Memory B cell (primary cell): ENCODE measurements at places on chromosomes 5 and 9.
A peak's percentile ranks its signal among the peaks of the same experiment; 100 is the strongest.

- no peak for DNase-seq
Observed at GRCh38 chr9:124242331-124243194, 15.2 kb upstream of the NEK6 start.

DNA sequence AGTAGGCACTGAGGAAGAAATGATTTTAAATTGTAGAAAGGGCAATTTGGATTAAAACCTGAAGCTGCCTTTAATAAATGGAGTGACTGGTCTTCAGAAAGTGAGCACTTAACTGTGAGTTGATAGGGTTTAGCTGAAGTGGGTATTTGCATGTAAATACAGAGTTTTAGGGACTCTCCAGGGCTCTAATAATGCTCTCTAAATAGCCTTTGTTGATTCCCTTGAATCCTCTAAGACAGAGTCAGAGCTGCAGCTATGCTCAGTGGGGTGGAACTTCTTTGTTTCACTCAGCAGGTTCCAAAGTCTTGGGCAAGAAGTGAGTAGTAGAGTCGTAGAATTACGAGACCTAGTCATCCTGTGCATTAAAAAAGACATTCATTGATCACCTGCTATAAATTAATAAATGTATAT lies 21.4 kb downstream of the GLRA1 start:
- no peak for DNase-seq

- no peak for DNase-seq
Observed at GRCh38 chr5:139301808-139302499, 8.4 kb downstream of the MATR3 start.

GRCh38 chr5:23042226-23042625 lies 189.1 kb upstream of the CDH12 start:
- DNase-seq: no peak

GRCh38 chr5:82164176-82164976 lies 113.8 kb downstream of the RPS23 start:
- no peak for DNase-seq

GRCh38 chr9:124037790-124038189 lies 26.2 kb downstream of the LHX2 start:
- DNase-seq: no peak

GRCh38 chr9:17871213-17871890 lies 292.5 kb downstream of the SH3GL2 start:
- DNase-seq: no peak

GRCh38 chr5:95526871-95527270 lies 27.9 kb downstream of the SKIC3 start:
- DNase-seq: no peak

- peak; percentile 79 for DNase-seq
Observed at GRCh38 chr5:57221049-57221568, 47.2 kb downstream of the GPBP1 start.
